ENCODE measurements at places on chromosomes 5 and 9. TPM values are rescaled to one million over a fixed set of nuclear protein-coding genes. Genes with fewer than 3 reads are reported as not detected.

GRCh38 chr5:106311230-106311915, 1359.4 kb downstream of the EFNA5 start:
- no peak for DNase-seq

- DNase-seq = no peak
These were observed 72.5 kb downstream of the ACER2 start for GRCh38 chr9:19481121-19481870.

DNA sequence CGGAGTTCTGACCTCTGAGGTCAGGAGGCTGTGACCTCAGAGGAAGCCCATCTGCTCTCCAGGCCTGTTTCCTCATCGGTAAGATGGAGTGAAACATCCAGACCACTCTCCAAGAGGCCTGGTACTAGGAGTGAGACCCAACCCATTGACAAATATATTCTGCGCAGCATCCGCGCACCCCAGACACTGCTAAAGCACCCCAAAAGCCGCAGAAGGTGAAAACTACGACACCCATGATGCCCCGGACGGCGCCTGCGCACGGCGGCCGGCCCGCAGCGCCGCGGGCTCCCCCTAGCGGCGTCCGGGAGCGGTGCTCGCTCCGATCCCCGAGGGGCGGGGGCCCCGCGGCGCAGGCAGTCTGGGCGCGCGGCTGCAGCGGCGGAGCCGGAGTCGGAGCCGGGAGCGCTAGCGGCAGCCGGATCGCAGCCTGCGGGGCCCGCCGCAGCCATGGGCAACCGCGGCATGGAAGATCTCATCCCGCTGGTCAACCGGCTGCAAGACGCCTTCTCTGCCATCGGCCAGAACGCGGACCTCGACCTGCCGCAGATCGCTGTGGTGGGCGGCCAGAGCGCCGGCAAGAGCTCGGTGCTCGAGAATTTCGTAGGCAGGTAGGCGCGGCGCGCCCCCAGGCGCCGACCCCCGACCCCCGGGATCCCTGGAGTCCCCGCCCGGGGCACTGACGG, at the start of gene DNM1:
Gene DNM1 (plus strand): TSS at position 356 of the 683 bp plus-strand sequence. CDS start 92 bp downstream, at position 448.
- no peak for DNase-seq

DNA sequence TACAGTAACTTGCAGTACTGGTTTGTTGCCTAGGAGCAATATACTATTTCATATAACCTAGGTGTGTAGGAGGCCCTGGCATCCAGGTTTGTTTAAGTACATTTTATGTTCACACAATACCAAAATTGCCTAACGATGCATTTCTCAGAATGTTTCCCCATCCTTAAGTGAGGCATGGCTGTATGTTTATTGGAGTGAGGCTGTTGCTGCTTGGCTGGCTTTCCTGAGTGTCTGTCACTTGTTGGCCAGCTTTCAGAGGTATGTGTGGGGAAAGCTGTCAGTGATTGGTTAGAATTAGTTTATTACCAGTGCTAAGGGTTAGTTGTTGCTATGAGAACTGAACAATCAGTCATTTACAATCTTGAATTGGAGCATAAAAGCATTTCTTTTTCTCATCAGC, 154.1 kb upstream of the CDH12 start:
- no peak for DNase-seq

GRCh38 chr9:137678202-137678601, 59.4 kb downstream of the EHMT1 start:
- no peak for DNase-seq

- no peak for DNase-seq
These were observed 309.1 kb downstream of the ADAMTS6 start for GRCh38 chr5:65172486-65173129.

GRCh38 chr5:87787086-87787485, 374.4 kb upstream of the CCNH start:
- no peak for DNase-seq

GRCh38 chr5:66134407-66134861, 9.7 kb upstream of the SREK1 start:
- DNase-seq = no peak

DNA sequence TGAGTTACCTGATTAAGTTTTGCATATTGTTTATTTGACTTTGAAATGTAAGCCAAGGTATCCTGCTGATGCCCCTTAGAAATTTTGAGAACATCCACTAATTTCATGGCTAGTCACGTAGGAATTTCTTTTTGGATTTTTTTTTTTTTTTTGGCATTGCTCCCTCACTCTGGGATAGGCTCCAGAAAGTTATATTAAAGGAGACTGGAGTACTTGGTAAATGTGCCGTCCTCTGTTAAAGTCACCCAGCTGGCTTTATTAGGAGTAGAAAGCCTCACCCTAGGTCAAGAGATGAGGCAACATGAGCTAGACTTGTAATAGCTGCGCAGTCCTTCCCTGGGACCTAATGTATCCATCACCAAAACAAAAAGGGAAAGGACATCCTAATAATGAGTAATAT, 3.1 kb downstream of the KCTD16 start:
- no peak for DNase-seq

GRCh38 chr5:14110680-14111079, 32.5 kb upstream of the TRIO start:
- DNase-seq = no peak

- no peak for DNase-seq
These were observed 5.6 kb downstream of the MAMDC2 start for GRCh38 chr9:70049236-70049635.

GRCh38 chr9:121650217-121651007, 1.0 kb upstream of the DAB2IP start:
- DNase-seq = no peak

GRCh38 chr5:169988206-169988605, 7.9 kb upstream of the INSYN2B start:
- DNase-seq = no peak

BICD2 gene
- 17.3 TPM for total RNA-seq

SEMA6A gene
- total RNA-seq = 0.54 TPM

NCS1 gene
- total RNA-seq = 31.6 TPM

SUB1 gene
- 204 TPM for total RNA-seq

PCDHGA4 gene
- 0.69 TPM for total RNA-seq

CCNB1 gene
- total RNA-seq = 262 TPM

LOX gene
- total RNA-seq = 0.62 TPM

PCDHA1 gene
- total RNA-seq = not detected

ZNF366 gene
- not detected for total RNA-seq

IL31RA gene
- 3.1 TPM for total RNA-seq

ACOT12 gene
- 0.74 TPM for total RNA-seq

INSL6 gene
- total RNA-seq = not detected

DPM2 gene
- 58.7 TPM for total RNA-seq

Measured in Panc1 (cell line).